ENCODE measurements at places on chromosomes 3 and 15.

GRCh38 chr3:171776411-171776810 lies 33.9 kb downstream of the PLD1 start:
- no peak for DNase-seq

DNA sequence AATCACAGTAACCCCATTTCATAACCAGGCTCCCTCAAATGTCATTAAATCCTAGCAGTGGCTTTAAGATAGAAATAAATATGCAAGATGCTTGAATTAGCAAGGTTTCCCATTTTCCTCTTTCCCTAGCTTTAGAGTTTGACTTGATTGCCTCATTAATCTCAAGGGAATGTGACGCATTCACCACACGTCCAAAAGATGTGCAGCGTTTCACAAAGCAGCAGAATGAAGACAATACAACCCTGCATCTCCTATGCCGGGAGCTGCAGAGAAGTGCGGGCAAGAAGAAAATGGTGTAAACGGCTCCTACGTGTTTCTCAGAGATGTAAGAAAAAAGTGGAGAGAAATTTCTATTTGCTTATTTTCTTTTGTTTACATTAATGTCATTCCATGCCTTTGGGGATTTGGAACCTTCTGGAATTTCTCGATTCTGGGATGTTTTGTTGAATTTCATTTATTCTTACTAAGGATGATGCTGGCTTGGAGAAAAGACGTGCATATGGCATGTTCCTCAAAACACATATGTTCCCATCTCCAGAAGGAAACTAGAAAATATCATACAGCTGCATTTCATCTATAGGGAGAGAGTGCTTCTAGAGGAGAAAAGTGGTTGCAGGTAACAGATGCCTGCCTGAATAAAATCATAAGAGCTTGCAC lies 27.8 kb upstream of the FRMD4B start:
- DNase-seq = no peak

GRCh38 chr15:59413577-59413976 lies 24.4 kb upstream of the FAM81A start:
- DNase-seq = no peak

GRCh38 chr3:100399341-100400071 lies 1.4 kb downstream of the TOMM70 start:
- DNase-seq = no peak

DNA sequence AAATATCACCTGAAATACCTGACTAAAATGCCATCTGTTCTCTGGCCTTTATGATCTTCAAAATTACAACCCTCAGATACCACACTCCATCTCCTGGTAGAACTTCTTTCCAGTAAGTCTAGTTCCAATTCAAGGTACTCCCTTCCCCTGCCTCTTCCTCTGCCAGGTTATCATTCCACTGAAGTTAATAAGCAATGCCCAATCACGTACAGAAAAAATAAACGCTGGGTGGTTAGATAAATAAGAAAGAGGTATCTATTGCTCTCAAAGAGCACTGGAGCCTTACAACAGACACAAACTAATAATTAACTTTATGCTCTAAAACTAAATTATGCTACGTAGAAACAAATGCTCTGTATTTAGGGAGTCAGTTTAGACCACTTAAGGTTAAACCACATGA lies 112.5 kb downstream of the MYO9A start:
- no peak for DNase-seq

- no peak for DNase-seq
Observed at GRCh38 chr3:173128633-173129032, 12.4 kb downstream of the SPATA16 start.

DNA sequence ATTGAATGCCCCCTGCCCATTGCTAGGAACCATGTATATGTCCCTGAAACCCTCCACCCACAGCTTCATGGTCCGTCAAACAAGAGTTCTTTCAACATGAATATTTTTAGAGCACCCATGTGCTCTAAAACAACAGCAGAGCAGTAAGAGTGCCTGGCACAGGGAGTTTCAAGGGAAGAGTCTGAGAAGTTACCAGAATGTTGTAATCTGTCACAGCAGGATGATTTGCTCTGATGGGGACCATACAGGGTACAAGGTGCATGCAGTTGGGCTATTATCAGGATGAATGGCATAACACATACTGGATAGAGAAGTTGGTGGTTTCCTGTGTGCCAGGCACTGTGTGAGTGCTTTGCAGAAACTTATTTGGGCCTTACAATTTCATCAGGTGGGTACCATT lies 27.8 kb upstream of the FLNB start:
- no peak for DNase-seq

DNA sequence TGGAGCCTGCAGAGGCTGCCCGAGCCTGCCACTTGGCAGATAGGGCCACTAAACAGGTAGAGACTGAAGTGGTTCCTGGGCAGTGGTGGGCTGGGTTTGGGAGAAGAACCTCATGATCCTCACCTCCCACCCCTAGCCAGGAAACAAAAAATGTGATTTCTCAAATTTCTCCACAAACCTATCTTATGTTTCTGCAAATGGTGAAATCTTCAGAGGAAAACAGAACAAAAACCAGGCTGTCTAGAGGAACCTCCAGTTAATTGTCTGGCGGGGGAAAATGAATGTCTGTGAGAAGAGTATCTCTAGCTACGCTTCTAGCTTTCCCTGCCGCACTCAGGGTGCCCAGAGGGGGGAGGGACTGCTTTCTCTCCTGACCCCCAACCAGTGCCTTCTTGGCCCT lies 55.9 kb downstream of the TRA2B start:
- no peak for DNase-seq

DNA sequence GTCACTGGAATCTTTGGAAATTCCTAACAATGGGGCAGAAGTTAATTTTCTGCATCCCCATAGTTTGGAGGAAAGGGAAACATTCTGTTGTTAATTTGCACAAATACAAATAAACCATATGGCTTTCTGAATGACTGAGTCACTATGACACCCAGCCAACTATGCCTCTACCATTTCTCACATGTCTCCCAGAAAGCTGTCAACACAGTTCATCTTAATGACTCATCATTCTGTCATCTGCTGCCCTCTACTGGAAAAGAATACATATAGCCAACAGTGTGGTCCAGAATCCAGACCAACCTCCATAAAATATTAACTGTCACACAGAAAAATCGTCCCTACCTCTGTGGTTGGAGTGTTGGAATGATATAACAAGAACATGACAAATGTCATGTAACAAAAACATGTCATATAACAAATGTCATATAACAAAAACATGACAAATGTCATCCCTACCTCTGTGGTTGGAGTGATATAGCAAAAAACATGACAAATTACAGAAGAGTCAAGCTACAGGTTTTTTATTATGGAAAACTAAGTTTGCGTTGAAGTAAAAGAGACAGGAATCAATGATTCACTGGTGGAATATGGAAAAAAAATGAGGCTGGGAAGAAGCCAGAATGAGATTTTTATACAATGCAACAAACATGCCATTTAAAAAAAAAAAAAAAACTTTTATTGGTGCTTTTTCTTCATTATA lies 47.7 kb upstream of the GYG1 start:
- DNase-seq = peak; percentile 99

GRCh38 chr15:39919411-39919747 lies 687 bp downstream of the GPR176 start:
- DNase-seq = no peak

DNA sequence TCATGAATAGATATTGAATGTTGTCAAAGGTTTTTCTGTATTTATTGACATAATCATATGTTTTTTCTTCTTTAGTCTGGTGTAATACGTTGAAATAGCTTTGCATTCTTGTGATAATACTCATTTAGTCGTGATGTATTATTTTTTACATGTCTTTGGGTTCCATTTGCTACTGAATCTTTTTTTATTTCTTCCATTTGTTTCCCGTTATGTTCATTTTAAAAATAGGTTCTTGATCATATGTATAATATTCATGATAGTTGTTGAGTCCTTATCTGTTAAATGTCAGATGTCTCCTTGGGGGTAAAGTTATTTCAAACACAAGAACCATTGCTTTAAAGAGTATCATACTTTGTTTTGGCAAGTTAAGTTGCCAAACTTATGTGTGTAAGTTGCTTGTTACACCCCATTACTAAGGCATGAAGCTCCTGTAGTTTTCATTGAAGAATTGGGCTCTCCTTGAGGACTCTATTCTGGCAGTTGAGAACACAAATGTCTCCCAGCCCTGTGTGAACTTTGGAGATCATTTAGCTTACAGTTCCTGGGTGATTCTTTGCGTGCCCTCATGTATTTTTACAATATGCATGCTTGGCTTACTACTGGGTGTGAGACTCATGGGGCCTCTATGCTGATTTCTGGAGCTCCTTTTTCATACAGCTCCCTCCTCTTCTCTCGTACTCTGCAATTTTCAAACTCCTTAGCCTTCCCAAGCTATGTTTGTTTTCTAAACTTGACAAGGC lies 8.3 kb downstream of the AKAP13 start:
- DNase-seq = no peak

DNA sequence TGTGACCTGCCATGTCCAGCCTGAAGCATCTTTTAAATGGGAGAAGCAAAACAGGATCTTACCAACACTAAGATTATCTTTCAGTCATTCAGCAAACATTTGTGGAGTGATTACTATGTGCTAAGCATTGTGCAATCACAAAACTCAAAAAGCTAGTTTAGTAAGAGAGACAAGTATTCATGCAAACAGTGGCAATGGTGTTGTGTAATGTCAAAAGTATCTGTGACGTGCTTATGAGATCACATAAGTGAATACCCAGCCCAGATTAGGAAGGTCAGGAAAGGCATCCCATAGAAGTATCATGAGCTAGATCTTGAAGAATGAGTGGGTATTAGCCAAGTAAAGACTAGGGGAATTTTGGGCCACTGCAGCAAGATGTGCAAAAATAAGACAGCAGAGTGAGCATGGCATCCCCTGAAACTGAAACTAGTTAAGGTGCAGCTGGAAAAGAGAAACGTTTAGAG lies 32.1 kb downstream of the SEC62 start:
- no peak for DNase-seq

DNA sequence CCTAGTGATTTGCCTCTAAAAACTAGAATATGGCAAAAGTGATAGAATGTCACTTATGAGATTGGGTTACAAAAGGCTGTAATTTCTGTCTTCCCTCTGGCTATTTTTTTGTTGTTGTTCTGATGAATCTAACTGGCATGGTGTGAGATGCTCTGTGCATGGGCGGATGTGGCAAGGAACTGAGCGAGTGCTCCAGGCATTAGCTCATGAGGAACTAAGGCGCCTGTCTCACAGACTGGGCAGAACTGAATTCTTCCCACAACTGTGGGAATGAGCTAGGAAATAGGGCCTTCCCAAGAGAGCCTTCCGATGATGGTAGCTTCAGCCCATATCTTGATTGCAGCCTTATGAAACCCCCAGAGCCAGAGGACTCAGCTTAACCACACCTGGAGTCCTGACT lies 222.5 kb downstream of the NR2F2 start:
- DNase-seq = no peak

DNA sequence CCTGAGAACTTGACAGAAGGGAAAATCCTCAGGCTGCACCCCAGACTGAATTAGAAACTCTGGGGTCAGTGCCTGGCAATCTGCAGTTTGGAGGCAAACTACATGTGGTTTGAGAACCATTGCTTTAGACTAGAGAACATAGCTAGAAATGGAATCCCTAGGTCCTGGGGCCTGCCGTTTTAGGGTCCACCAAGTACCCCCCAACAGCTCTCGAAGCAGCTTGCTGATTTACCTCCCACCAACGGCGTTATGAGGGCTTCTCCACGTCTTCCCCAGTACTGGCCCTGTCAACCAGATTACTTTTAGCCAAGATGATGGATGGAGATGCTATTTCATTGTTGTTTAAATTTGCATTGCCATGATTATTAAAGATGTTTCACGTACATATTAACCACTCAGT lies 272.5 kb downstream of the XXYLT1 start:
- DNase-seq = no peak

DNA sequence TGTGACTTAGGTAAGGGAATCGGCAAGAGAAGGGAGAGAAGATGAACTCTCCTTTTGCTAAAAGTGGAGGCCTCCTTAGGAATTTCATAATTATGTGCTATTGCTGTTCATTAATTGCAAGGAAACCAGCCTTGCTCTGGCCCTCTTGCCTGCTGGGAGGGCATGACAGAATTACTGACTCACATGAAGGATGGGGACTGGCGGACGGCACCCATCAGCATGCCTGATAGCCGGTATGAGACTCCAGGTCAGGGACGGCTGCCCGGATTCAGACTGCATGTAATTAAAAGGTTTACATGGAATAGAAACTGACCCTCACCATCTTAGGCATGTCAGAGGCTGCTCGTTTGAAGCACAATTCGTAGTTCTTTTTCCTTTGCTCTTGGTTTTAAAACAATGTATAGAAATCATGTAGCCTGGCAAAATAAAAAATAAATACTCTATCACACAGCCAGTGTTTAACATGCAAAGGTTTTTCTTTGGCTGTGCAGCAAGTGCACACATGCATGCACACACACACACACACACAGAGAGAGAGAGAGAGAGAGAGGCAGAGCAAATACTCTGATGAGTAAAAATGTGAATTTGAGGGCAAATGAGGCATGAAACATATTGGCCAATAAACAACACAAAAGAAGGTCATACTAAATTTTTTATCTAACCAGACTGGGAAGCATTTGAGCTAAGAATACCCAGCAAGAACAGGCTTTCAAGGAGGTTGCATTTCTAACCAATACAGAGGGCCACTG lies 82.7 kb downstream of the FOXB1 start:
- DNase-seq = no peak

GRCh38 chr15:59074607-59075006 lies 30.3 kb upstream of the CCNB2 start:
- DNase-seq = no peak

DNA sequence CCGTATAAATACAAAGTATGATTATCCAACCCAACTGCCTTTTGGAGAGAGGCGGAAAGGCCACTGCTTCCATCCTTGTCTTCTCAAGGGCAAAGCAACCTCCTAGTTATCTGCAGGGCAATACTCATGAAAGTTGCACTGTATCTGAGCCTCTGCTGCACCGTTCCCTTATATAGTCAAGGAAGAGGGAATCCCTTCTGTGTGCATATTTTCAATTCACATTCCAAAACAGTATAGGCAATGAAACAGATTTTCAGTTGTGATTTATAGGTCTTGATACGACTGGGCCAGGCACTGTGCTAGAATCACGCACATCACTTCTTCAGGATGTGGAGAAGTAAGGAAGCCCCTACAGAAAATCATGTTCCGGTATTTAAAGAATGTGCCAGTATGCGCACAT lies 455.7 kb downstream of the FOXP1 start:
- DNase-seq = no peak

GRCh38 chr3:55065331-55065730 lies 137.5 kb upstream of the LRTM1 start:
- no peak for DNase-seq

GRCh38 chr3:59994732-59995304 lies 945.0 kb upstream of the CFAP20DC start:
- DNase-seq = no peak

Data from skin of body (tissue), 3 donors.